NCI-H2029 (cell line): ENCODE measurements at places on chromosomes 12 and 14.
A peak's percentile ranks its signal among the peaks of the same experiment; 100 is the strongest.

DNA sequence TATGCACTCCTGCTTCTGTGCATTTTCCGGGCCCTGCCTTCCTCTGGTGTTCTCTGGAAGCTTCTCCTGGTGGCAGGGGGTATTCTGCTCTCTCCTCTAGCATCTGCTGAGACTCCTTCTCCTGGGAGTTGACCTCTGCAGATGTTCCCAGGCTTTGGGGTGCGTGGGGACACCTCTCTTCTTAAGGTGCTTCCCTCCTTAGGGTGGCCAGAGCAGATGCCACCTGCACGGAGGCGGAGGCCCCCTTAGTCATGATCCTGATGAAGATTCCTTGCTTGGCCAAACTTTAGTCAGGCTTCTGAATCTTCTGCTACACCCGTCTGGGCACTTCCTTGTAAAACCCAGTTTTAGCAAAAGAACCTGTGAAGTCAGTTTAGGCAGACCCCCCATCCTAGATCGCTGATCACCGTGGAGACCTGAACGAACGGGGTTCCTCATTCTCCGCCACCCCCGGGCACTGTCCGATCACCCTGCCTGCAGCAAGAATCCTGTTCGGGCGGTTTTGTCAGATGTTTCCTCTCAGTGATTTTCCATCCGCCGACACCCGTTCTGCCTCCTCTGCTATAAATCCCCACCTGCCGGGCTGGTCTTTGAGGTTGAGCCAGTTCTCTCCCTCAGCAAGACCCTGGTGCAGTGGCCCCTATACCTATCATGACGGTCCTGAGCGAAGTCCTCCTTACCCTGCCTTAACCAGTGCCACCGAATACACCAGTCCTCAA, 111.9 kb downstream of the CALM1 start:
- DNase-seq: no peak

DNA sequence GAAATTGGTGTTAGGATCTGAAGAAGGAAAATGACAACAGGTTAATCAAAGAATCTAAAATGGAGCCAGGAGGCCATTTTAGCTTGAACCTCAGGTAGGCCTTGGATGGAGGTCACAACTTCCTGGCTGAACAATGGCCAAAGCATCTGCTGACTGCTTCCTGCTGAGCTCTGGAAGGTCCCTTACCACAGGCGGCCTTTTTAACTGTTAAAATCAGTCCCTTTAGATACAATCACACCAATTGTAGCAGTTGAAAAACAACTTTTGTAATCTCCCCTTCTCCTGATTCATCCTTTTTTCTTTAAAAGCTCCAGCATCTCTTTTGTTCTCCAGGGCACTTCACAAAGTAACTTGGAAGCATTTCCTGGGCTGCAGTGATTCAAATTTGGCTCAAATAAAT, 388.8 kb downstream of the PDZRN4 start:
- no peak for DNase-seq

DNA sequence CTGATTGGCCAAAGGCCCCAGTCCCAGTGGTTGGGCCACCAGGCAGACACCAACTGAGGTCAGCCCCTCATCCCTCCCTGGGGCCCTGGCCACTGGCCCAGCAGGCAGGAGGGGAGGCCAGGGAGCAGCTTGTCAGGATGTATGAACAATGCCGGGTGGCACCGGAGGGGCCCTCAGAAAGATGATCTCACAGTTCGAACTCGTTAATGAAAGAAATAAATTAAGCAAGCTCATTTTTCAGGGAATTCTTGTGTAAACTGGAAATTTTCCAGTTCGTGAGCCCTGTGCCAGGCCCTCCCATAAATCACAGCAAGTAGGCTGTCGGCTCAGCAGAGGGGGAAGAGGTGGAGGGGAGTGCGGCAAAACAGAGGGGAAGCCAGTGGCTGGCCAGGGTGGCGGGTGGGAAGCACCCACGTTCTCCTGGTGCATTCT, 177.0 kb upstream of the VASH1 start:
- DNase-seq: peak; percentile 1

- DNase-seq: peak; percentile 58
These were observed 156.7 kb downstream of the NUAK1 start for GRCh38 chr12:105982022-105982421.

DNA sequence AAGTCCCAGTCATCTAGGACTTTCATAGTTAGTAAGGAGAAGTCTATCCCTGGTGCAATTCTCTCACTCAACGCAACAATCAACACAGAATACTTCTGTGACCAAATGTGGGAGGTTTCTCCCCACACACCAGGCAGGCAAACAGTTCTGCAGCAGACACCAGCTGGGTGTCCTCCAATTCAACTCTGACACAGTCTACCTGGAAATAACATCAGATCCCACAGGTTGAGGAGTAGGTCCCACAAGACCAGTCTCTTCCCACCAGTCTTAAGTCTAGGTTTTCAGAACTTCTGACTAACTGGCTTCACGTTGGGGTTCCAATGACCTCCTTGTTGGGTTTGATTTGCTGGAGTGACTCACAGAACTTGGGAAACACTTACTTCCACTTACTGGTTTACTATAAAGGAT, 14.8 kb downstream of the ACOT6 start:
- DNase-seq: no peak

GRCh38 chr14:33596211-33597080, 354.4 kb downstream of the EGLN3 start:
- DNase-seq: no peak

- DNase-seq: no peak
These were observed 55.9 kb downstream of the SOX5 start for GRCh38 chr12:23893611-23894010.

GRCh38 chr14:55976655-55977054, 141.6 kb upstream of the PELI2 start:
- DNase-seq: peak; percentile 89

DNA sequence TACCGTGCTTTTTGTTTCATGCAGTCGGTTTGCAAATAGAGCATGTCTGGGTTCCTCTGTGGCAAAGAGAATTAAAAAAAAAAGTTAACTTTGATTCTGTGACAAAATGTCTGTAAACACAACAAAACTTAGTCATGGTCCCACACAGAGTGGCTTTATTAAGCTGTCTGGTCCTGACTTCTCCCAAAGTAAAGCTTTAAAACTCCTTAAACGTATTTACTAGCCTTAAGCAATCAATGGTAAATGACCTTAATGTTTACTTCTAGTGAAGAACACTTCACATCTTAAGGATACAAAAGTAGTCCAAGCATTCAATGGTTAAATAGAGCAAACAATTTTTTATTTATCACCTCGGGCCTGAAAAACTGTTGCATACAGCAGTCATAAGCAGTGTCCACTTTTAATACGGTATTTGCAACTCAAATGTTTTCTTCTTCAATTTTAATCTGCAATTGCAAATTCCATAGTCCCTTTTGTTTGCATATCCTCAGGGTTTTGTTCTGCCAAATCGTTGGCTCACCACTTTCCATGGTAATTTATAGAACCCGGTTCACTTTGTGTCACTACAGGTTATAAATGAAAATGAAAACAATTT, 453.0 kb upstream of the MIS18BP1 start:
- no peak for DNase-seq

DNA sequence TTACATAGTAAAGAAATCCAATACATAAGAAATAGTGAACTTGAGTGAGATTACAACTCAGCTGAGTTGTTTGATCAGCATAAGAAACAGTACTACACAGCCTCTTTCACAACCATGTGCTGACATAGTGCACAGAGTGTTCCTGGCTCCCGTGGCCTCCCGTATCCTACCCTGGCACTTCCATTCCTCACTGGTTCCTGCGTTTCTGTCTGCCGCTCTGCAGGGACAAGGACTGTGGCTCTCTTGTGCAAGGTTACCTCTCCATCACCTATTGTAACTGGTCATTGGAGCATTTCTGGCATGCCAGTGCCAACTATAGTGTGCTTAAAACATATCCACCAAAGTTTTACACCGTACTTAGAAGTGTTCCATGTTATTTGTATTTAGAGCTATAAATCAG, 46.3 kb upstream of the PCED1B start:
- no peak for DNase-seq

- no peak for DNase-seq
These were observed 205.1 kb downstream of the PTPRO start for GRCh38 chr12:15527201-15528080.

DNA sequence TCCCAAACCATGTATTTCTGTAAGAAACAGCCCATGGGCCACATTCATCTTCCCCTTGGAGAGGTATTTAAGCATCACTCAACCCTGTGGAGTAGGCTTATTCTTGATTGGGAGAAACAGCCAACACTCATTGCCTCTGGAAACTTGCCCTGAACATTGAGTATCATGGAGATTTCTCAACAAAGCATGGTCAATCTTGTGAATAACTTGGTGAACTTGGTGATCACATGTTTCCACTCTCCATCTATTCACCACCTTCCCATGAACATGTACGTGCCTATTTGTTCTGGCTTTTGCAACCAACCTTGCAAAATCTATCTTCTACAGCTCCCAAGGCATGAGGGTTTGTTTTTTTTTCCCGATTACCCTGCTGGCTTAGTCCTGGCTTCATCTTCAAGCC, 163.2 kb downstream of the PAH start:
- DNase-seq: no peak

- DNase-seq: no peak
These were observed 20.5 kb downstream of the SOAT2 start for GRCh38 chr12:53123578-53124351.

- DNase-seq: no peak
These were observed 88.5 kb upstream of the ZFP36L1 start for GRCh38 chr14:68881396-68881795.

DNA sequence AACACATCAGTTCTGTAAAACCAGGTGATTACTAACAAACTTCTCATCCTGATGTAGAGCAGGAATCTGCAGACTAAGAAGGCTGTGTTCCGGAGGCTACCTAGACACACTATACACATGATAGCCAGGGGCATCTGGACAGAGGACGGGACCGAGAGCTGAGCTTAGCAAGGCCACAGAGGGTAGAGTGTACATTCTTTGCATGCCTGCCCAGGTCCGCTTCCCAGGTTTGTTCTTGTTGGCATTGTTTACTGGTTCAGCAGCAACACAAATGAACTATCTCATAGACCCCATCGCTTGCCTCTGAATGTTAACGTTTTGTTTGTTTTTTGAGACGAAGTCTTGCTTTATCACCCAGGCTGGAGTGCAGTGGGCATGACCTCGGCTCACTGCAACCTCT, 17.7 kb upstream of the TEAD4 start:
- DNase-seq: no peak

- DNase-seq: no peak
These were observed 35.0 kb downstream of the PIK3C2G start for GRCh38 chr12:18296201-18296908.

DNA sequence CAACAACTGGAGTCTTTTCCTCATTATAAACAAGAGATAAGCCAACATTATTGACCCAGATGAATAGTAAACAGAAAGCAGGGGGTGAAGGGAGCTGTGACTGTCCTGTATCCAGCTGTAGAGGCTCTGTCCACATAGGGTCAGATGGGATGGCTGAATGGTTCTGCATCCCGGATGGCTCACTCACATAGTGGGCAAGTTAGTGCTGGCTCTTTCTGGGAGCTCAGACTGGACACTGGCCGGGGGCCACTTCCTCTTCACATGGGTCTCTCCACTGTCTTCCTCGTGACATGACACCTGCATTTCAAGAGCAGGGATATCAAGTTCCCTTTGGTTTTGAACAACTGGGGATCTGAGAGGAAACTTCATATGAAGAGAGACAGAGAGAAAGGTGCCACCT, 969.6 kb upstream of the TMEM132C start:
- DNase-seq: peak; percentile 9

DNA sequence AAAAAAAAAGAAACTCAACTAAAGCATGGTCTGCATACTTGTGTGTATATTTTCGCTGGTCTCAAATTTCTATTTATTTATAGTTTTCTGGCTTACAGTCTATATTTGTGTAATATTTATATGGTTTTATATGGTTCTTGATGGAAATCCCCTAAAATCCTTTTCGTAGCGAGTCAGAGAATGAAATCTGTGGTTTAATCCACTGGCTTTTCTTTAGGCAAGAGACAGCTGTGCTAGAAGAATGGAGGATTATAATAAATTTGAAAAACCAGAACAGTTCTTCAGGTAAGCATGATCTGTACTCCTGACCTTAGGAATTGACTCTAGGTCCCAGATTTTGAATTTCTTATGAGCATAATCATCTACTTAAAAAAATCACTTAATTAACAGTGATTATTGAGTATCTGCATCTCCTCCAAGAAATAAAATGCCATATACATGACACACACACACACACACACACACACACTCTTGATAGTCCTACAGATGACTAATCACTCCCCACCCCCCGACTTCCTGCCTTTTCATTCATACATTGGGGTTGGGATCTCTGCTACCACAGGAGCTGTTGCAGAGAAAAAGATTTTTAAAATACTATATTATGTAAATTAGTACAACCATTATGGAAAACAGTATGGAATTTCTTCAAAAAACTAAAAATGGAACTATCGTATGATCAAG, 113.4 kb downstream of the CRADD start:
- DNase-seq: no peak

DNA sequence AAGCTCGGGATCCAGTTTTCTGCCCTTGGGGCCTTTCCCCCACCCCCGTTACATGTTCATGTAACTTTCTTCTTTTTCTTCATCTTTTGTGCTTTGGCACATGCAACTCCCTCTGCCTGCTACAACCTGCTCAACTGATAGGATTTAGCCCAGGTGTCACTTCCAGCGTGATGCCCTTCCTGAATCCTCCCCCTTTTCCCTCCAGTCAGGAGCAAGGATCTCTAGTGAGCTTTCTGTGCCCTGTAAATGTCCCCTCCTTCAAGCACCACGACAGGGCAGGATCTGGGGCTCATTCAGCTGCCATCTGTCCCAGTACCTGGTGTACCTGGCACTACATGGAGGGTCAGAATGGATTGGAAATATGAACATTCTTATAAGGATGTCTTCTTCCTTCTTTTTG, 15.3 kb downstream of the PELI2 start:
- no peak for DNase-seq

DNA sequence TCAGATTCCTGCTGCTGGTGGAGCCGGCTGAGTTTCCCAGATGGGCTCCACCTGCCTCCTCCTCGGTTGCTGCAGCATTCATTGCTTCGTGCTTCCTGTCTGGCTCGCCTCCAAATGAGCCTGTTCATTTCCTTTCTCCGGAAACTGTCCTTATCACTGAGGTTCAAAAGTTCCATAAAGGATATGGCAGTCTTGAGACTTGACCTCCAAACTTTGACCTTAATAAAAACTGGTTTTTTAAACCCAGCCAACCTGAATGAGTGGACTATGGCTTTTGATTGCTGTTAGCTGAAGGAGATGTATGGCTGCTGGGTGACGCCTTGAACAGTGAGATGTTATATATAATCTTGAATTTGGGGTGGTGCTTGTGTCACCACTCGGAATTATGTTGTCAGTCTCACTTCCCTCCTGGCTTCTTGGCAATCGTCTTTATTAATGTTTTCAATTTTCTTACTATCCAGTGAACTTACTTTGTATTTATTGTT, 62.7 kb downstream of the RASSF3 start:
- DNase-seq: peak; percentile 92

GRCh38 chr12:67069451-67070306, 199.5 kb upstream of the CAND1 start:
- DNase-seq: peak; percentile 57

DNA sequence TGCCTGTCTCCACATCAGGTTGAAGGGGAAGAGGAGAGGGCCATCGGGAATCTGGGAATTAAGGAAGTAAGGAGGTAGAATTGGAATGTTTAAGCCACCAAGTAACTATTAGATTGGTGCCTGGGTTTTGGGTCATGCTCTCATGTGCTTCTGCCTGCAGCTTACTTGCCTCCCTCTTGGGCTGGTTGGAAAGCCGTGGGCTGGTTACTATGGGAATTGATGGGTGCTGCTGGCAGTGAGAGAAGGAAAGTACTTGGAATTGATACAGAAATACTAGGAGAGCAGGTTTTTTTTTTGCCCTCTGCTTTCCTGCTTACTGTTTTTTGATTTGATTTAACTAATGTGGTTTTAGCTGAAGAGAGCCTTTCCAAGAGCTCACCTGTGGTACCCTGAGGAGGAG, 493.5 kb upstream of the RGS6 start:
- no peak for DNase-seq

GRCh38 chr14:104080376-104081260, 4.9 kb upstream of the ASPG start:
- no peak for DNase-seq
